ENCODE measurements at places on chromosomes 16 and 17. TPM values are rescaled to one million over a fixed set of nuclear protein-coding genes. Genes with fewer than 3 reads are reported as not detected.
A peak's percentile ranks its signal among the peaks of the same experiment; 100 is the strongest.

DNASE1L2 gene
- total RNA-seq: 0.27 TPM

KRTAP4-1 gene
- total RNA-seq: not detected

DNA sequence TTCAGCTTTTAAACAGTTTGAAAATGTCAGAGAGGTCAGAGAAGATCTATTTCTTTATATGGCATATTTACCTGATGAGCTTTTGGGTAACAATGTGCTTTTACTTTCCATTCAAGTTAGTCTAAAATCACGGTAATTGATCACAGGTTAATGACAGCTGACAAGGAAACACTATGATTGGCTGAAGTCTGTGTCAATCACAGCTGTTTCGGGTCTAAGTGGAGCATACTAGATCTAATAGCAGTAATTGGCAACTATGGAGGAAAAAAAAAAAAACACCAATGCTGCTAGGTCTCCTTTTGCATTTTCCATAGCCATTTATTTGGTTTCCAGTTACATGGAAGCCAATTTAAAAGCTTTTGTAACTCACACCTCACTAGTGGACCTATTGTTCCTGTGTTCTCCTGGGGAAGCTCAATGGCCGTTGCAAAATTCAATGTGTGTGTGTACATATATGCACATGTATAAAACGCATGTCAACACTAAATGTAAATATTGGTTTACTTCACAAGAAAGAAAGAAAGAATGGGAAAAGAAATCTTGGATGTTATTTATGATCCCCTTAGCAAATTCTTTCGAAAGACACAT lies 568.3 kb upstream of the ZFHX3 start:
- ATAC-seq: no peak

- no peak for ATAC-seq
Observed at GRCh38 chr17:46800573-46800972, 17.9 kb downstream of the WNT3 start.

GRCh38 chr17:18070861-18071340 lies 16.8 kb upstream of the DRG2 start:
- ATAC-seq: no peak

- ATAC-seq: no peak
Observed at GRCh38 chr17:73045724-73046123, 46.8 kb downstream of the SLC39A11 start.

GRCh38 chr16:50489182-50489581 lies 59.0 kb upstream of the NKD1 start:
- ATAC-seq: no peak

- no peak for ATAC-seq
Observed at GRCh38 chr16:24471561-24472350, 67.6 kb upstream of the RBBP6 start.

DNA sequence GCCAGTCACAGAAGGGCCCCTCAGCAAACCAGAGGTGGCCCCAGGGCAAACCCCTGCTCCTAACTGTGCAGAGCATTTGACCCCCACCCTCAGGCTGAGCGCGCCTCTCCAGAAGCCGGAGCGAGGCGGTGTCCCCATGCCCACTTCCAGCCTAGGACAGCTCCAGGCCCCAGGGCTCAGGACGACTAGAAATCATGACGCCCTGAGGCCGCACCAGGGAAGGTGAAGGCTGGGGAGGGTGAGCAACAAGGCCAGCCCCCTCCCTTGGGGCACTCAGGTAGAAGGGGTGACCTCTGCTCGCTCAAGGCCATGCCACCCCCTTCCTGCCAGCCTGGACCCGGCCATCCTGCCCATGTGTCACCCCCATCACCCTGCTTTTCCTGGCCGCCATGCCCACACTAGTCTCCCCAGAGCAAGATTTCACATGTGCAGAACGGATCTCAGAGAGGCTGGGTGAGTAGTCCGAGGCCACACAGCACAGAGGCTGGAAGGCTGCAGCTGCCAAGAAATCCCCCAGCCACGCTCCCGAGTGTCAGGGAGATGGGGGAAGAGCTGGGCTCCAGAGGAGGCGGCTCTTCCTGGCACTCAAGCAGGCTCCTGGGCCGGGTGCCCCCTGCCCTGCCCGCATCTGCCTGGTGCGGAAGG lies 2.1 kb upstream of the PVALEF start:
- ATAC-seq: no peak

- ATAC-seq: no peak
Observed at GRCh38 chr17:29663155-29663554, 40.4 kb upstream of the CORO6 start.

DNA sequence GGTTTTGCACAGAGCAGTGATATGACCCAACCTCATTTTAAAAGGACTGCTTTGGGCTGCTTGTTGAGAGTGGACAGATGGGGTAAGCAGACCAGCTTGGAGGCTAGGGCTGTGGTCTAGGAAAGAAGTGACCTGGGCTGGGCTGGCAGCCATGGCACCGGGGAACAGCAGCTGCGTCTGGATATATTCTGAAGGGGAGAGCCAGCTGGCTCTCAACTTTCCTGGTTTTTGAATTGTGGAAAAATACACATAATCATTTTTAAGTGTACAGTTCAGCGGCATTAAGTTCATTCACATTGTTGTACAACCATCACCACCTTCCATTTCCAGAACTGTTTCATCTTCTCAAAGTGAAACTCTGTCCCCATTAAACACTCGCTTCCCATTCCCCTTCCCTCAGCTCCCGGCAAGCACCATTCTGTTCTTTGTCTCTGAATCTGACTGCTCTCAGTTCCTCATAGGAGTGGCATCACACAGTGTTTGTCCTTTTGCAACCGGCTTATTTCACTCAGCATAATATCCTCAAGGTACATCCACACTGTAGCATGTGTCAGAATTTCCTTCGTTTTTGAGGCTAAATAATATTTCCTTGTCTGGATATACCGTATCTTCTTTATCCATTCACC lies 113.2 kb downstream of the SPECC1 start:
- no peak for ATAC-seq

DNA sequence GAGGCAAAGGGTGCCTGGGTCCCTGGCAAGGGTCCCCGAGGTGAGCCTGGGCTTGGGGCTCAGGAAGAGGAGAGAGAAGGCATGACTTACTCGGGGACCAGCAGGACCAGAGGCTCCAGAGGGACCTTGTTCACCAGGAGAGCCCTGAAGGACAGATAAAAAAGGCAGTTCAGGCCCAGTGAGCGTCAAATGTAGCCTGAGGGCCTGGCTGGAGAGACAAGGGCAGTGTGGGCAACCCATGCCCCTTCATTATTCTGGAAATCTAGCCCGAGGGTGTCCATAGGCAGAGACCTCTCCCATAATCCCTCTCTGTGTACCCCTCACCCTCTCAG lies 14.1 kb downstream of the COL1A1 start:
- ATAC-seq: no peak

- no peak for ATAC-seq
Observed at GRCh38 chr17:17413215-17413792, 63.5 kb upstream of the MED9 start.

DNA sequence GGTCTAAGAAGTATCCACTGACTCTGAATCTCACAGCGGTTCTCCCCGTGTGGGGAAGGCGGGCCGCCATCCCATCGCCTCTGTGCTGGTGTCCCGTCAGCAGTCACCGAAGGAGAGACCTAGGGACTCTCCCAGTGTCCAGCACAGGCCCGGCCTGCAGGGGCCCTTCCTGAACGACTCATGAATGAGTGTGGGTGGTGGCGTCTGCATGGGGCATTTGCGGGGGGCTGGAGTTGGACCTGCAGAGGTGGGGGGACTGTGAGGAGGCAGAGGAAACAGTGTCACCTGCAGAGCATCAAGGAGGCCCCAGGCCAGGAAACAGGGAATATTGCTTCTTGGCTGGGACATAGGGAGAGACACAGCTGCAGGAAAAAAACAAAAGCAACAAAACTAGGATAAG lies 10.3 kb downstream of the KCNG4 start:
- ATAC-seq: no peak

GRCh38 chr17:21363776-21364642 lies 12.1 kb upstream of the KCNJ12 start:
- no peak for ATAC-seq

DNA sequence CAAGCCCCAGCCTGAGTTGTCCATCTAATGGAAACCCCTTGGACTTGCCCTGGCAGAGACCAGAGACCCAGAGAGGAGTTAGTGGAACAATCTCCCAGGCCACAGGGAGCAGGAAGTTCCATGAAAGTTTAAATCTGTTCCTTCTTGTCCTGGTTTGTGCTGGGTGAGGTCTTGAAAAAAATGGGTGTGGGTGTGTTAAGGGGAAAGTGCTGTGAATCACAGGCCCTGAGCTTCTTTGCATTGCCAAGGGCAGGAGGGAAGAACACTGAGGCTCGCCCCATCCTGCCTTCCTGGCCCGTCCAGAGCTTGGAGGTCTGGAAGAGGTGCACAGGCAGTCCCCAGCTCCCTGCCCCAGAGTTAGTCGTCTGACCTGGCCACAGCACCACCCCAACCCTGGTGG lies 2.3 kb downstream of the ADORA2B start:
- no peak for ATAC-seq

DNA sequence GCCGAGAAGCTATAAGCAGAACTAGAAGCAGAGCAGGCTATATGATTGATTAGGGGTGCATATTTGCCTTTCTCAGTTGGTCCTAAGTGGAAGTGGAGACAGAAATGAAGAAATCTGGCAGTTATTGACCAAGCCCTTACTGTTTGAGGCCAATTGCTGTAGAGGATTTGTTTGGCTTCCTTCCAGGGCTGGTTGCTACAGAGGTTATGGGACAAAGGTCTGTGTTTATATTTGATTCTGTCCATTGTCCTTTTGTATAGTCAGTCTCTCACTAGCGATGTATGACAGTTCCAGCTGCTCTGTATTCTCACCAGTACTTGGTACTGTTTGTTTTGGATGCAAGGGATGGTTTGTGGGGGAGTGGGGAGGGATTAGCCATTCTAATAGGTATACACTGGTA lies 7.3 kb upstream of the ALOX15 start:
- ATAC-seq: no peak

DNA sequence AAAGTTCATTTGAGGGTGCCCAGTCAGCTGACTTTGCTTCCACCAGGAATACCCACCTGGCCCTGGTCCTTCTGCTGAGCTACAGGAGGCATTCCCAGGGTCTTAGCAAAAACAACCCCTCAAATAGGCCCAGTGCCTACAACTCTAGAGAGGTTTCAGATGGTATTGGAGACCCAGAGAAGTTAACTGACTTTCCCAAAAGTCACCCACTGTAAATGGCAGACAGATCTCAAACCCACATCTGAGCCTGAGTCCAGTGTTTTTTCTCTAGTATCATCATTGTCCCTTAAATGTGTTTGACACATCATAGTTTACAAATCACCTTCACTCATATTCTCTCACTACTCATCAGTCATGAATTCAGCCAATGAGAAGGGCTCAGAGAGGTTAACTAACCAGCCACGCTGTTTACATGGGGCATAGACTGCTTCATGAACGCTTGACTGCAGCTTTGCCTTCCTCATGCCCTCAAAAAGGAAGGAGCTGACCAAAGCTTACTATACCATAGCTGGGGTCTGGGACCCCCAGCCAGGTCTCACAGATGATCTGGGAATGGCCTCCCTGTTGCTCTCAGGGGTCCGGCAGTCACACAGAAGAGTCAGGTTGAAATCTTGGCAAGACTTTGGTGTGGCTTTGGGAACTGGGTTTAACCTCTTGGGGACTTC lies 3.7 kb downstream of the PHOSPHO1 start:
- no peak for ATAC-seq

GRCh38 chr17:73643001-73643851 lies 1.0 kb downstream of the SDK2 start:
- peak; percentile 32 for ATAC-seq
